Right kidney (tissue), 9 donors: ENCODE measurements at places on chromosomes 5 and 9.

GRCh38 chr5:171137768-171138525, 171.1 kb upstream of the TLX3 start:
- no peak for DNase-seq

DNA sequence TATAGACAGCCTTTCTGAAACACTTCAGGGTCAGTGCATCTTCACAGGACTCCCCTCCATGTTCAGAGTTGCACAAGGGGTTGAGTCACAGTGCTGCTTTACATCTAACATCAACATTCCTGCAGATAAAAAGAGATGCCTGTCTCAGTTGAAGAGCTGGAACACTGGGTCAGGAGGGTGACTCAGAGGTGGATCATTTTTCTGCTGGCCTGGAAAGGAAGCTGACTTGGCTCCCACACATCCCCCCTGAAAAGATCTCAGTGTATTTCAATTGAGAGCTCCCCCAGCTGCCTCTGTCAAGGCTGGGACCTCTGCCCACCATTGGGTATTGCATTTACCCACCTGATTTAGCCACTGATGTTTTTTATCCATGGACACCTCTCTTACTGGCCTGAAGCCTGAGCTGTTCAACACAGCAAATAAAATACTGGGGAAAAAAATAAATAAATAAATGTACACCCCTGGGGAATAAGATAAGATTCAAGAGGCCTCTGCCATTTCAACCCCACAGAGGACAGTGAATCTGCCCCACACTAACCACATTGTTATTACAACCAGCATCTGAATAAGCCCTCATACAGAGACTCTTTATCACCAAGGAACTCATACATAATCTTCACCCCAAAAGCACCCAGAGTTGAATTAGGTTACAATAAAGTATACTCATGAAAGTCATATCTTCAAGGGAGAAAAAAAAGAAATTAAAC, 716.4 kb downstream of the SEMA5A start:
- no peak for DNase-seq

DNA sequence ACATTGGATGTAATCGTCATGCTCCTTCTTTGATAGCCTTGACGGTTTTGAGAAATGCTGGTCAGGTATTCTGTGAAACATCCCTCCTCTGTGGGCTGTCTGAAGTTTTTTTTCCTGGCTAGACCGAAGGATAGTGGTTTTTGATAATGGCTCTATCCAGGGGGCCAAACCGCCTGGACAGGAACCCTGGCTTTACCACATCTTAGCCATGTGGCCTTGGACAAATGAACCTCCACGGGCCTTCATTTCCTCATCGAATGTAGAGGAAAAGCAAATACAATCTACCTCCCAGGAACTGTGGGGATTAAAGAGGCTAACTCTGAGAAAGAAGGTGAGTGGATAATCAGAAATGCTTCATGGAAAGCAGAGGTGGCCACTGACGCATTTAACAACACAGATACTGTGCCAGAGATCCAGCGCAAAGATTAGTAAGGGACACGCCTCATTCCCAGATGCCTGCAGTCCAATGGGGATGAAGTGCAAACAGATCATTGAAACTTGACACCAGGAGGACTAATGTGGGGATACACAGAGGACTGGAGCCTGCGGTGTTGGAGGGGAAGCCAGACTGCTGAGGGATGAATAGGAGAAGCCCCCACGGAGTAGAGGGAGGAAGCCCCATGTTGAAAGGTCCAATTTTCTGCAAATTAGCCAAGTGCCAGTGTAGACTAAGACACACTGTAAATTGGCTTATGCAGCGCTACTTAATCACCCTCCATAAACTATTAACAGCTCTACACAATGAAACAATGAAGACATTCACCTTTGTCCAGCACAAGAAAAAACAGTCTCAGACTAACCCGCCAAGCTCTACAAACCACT, 41.6 kb downstream of the MYO10 start:
- peak; percentile 46 for DNase-seq

DNA sequence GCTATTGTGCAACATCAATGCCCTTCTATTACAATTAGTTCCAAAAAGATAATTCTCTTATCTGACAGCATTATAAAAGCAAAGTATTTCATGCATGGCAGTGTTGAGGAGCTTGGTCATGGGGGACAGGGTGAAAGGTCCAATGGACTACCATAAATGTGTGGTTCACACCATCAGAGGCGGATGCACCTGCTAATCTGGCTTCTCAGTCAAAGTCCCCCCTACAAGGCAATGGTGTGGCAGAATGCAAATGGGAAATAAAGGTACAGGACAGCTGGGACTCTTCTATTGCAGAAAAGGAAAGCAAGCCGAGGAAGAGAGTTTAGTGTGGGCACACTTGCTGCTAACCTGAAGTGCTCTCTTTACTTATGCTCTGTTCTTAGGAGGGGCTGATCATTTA, 369.1 kb downstream of the NDUFS4 start:
- DNase-seq, result no peak

- DNase-seq, result no peak
Observed at GRCh38 chr5:149383399-149383798, 4.3 kb upstream of the IL17B start.
